ENCODE measurements at places on chromosomes 2 and 18. TPM values are rescaled to one million over a fixed set of nuclear protein-coding genes. Genes with fewer than 3 reads are reported as not detected.

DNA sequence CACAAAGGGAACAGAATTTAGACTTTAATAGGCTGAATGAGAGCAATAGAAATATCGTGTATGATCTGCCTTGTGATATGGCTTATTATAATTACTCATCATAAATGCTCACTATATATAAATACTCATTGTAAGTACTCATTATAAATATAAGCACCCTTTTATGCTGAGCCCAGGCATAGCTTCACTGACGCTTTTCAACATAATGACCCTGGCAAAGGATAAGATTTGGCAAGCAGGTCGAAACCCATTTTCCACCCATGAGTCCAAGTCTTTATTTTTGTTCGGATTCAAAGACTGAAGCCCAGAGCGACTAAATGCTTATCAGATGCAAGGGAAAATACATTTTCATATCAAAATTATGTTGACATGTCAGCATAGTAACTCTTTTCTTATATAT is 500.4 kb downstream of the SLC4A3 start:
- no peak overlapping the region for H3K4me3 ChIP-seq
- H3K27ac ChIP-seq: no peak overlapping the region
- H3K27me3 ChIP-seq: no peaks in the 10 kb centered on the region
- DNase-seq: no peak
- peaks cover 4% of the 10 kb centered on the region for H3K4me1 ChIP-seq

DNA sequence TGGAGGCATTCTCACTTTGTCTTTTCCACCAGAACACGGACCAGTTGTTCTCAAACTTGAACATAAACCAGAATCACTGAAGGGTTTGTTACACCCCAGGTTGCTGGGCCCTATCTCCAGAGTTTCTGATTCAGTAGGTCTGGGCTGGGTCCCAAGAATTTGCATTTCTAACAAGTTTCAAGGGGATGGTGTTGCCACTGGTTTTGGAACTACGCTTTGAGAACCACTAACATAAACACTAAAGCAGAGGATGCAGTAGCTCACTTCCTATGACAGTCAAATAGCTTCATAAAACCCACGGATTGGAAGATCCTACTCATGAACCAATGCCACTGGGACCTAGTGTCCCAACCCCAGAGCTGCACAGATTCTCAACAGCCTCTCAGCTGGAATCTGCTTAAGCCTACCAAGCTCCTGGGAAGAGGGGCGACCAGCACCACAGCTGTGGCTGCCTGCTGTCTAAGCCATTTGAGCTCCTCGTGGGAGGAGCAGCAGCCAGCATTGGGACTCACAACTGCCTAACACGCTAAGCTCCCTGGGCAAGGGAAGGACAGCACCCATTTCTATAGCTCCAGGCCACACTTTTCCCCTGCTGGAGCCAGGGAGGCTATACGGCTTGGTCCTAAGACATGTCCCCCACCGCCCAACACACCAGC is 62.5 kb downstream of the C1D start:
- H3K36me3 ChIP-seq: no peaks in the 10 kb centered on the region
- no peak overlapping the region for H3K27ac ChIP-seq
- DNase-seq: no peak
- H3K4me3 ChIP-seq: no peak overlapping the region
- H3K27me3 ChIP-seq: no peaks in the 10 kb centered on the region

DNA sequence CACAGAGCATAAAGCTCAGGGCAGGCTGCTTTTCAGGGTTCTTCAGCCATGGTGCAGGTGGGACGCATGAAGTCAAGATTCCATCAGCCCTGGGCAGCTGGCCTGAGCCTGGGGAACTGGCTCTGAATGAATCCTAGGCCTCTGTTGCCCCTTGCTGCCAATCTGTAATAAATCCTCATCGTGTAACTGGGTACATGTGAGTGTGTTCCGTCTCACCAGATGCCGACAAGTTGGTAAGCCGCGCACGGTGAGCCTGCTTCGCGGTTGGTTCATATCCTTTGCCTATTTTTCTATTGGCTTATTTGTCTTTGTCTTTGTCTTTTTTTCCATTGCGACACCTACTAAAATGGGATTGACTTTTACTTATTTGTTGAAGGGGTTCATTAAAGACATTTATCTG is 27.7 kb downstream of the B3GNT7 start:
- no peak overlapping the region for H3K4me3 ChIP-seq
- H3K4me1 ChIP-seq: no peaks in the 10 kb centered on the region
- no peaks in the 10 kb centered on the region for H3K27me3 ChIP-seq

DNA sequence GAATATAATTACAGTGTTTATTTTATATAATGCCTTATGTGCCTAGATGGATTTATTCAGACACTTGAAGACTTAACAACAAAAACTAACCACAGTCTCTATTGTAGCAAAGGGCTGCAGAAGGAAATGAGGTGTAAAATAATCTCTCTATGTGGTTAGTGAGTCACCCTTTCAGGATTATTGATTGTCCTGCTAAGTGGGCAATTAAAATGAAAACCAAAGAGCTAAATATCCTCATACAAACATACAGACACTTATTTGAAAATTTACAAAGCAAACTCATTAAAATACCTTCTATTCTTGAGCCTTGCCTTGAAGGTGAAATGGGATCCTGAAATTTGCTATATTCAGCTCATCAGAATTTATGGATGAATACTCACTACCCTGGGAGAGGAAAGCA is 27.7 kb upstream of the DCC start:
- H3K4me3 ChIP-seq: no peak overlapping the region
- no peaks in the 10 kb centered on the region for H3K4me1 ChIP-seq
- no peak for DNase-seq
- H3K27ac ChIP-seq: no peak overlapping the region
- no peaks in the 10 kb centered on the region for H3K27me3 ChIP-seq

The ANKRD62 gene
- not detected for polyA plus RNA-seq

- DNase-seq: no peak
- H3K4me1 ChIP-seq: no peaks in the 10 kb centered on the region
- no peak overlapping the region for H3K27ac ChIP-seq
These were observed 2.1 kb downstream of the IL1RL1 start for GRCh38 chr2:102313471-102313870.

- no peak overlapping the region for H3K4me3 ChIP-seq
- no peaks in the 10 kb centered on the region for H3K4me1 ChIP-seq
- no peaks in the 10 kb centered on the region for H3K36me3 ChIP-seq
- H3K27ac ChIP-seq: no peak overlapping the region
These were observed 50.0 kb downstream of the PUM2 start for GRCh38 chr2:20300656-20301055.

DNA sequence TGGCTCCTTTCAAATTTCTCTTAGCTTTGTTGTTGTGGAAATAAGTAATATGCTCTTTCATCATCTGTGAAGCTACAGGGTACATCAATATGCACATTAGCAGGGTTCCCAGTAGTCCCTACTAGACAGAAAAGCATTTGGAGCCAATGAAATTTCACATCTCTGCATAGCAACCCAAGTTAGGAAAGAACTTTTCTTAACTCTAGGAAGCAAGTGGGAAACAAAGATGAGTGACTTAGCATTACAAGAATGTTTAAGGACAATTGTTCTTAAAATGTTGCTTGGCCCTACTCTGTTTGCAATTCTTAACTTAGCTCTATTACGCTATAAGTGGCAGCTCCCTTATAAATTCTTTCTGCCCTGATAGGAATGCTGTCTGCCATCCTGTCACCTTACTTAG is 39.6 kb downstream of the ZEB2 start:
- no peak for DNase-seq
- H3K27ac ChIP-seq: no peak overlapping the region
- H3K27me3 ChIP-seq: no peaks in the 10 kb centered on the region
- no peaks in the 10 kb centered on the region for H3K36me3 ChIP-seq
- H3K4me3 ChIP-seq: no peak overlapping the region

The SIX3 gene
- not detected for polyA plus RNA-seq

The CDK15 gene
- 4.8 TPM for polyA plus RNA-seq

DNA sequence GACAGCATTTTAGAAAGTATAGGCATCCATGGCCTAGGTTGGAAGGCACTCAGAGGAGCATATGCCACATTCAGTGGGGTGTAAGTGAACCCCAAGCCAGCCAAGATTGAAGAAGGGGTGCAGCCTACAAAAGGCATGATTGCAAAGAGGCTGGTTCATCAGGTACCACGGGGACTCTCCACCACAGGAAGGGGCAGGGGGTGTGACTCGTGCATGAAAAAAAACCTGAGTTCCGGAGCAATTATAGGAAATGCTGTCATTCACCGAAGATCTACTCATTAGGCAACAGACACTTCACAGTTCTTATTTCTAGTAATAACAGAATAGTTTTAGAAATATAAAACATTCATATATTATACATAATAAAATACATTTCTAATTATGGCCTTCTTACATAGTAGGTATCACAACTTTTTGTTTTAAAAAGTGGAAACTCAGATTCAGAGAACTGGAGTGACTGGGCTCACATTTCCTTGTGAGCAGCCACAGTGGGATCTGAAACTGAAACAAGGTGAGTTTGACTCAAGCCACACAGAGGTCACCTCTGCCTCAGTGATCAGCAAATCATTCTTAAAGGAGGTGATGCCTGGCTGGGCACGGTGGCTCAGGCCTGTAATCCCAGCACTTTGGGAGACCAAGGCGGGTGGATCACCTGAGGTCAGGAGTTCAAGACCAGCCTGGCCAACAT is 188.4 kb upstream of the GYPC start:
- DNase-seq: no peak
- no peak overlapping the region for H3K27ac ChIP-seq
- H3K36me3 ChIP-seq: no peaks in the 10 kb centered on the region
- H3K27me3 ChIP-seq: no peaks in the 10 kb centered on the region
- no peak overlapping the region for H3K4me3 ChIP-seq
- no peaks in the 10 kb centered on the region for H3K4me1 ChIP-seq

The ANO7 gene
- polyA plus RNA-seq: 2.0 TPM

DNA sequence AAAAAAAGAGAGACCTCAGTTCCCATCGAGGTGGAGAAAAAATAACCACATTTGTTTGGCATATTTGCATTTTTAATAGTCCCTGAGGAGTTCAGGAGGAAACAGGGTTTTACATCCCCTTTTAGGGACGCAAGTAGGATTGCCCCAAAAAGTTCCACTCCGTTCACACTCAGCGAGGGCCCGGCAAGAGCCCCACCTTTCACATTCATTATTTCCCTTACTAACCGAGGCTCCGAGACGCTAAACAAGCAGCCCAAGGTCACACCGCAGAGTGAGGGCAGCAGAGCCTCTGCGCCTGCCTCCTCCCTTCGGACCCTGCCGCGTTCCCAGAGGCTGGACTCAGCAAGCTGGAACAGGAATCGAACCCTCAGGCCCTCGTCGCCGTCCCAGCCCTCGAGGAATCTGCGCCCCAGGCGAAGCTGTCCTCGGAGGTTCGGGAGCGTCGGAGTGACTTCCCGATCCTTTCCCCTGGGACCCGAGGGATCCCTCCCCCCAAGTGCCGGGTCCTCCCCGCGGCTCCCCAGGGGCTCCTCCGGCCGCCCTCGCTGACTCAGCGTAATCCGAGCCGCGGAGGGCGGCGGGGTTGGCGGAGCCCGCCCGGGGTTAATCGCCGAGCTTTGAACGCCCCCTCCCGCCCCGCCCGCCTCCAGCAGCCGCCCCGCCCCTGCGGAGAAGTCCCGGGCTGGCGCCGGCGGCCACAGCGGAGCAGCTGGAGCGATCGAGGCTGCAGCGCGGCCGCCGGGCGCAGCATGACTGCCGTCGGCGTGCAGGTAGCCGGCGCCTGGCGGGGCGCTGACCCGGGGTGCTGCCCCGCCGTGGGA is at the start of gene TMEM37:
TSS of gene TMEM37 (plus strand) at position 700 of the 821 bp plus-strand sequence. CDS start at position 750, 50 bp downstream.
- no peaks in the 10 kb centered on the region for H3K27me3 ChIP-seq
- no peaks in the 10 kb centered on the region for H3K36me3 ChIP-seq
- DNase-seq: peak; percentile 91

GRCh38 chr2:217941339-217941738 is 61.5 kb downstream of the TNS1 start:
- H3K4me3 ChIP-seq: peak overlapping the region; percentile 50
- peaks cover 31% of the 10 kb centered on the region for H3K4me1 ChIP-seq
- peak overlapping the region; percentile 68 for H3K27ac ChIP-seq
- H3K27me3 ChIP-seq: no peaks in the 10 kb centered on the region
- no peak for DNase-seq

DNA sequence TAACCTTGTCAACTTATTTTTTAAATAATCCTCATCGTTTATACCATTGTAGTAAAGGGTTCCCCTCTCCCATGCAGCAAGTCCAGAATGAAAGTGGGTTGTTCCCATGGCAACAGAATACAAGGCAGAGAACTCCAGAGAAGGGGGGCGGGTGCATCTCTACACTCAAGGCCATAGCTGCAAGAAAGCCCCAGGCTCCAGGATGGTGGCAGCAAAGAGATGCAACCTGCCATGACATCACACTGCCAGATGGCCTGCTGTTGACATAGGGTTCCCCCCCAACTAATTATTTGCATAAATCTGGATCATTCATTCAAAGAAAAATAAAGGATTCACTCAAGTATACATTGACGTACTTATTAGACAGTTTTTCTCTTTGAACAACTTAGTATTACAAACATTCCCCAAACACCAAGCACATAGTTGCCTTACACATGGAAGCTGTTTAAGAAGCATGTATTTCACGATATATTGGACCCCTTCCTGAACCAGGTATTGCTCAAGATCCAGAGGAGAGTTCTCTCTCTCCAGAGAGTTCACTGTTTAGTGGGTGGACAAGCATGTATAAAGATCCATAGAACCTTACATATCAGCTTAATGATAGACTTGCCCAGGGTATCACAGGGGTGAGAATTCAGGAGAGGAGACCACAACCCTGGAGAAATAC is 87.4 kb upstream of the KLF7 start:
- no peak overlapping the region for H3K27ac ChIP-seq
- H3K4me3 ChIP-seq: no peak overlapping the region
- H3K4me1 ChIP-seq: peaks cover 3% of the 10 kb centered on the region
- no peaks in the 10 kb centered on the region for H3K27me3 ChIP-seq
- no peak for DNase-seq
- no peaks in the 10 kb centered on the region for H3K36me3 ChIP-seq

DNA sequence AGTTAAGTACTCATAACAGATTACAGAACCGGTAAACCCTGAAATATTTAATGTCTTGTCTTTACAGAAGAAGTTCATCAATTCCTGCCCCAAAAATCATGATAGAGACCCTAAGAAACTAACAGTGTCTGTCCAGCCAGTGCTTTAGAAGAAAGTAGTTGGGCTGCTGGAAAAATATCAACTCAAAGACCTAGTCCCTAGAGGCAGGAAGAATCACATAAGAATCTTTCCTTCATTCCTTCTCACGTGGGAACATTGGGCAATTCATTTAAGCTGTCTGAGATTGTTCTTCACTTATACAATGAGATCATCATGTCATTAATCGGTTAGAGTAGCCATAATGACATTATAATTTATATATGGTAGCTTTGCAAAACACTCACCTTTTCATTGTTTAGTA is 156.4 kb downstream of the CCBE1 start:
- H3K27me3 ChIP-seq: no peaks in the 10 kb centered on the region
- H3K36me3 ChIP-seq: no peaks in the 10 kb centered on the region
- no peak overlapping the region for H3K27ac ChIP-seq
- H3K4me3 ChIP-seq: no peak overlapping the region
- peaks cover 2% of the 10 kb centered on the region for H3K4me1 ChIP-seq
